A172 (cell line): ENCODE measurements at places on chromosomes 3 and 15.

DNA sequence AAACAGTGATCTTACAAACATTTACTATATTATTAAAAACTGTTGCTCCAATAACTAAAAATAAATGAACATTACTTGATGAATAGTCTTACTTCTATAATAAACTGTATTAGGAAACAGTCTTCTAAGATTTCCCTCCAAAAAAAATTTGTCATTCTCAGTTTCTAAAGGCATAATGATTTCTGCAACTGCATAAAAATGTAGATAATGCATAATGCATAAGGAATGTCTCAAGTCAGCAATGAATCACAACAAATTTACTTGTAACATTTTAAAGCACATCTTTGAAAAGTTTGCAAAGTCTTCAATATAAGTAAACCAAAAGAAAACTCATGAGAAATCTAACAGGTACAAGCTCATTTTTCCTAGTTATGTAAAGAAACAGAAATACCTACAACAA is 113.5 kb downstream of the VPS13C start:
- DNase-seq = peak; percentile 0

GRCh38 chr3:162143180-162143579 is 646.6 kb downstream of the OTOL1 start:
- DNase-seq = no peak

- DNase-seq = no peak
Observed at GRCh38 chr15:41489641-41490040, 4.0 kb upstream of the ITPKA start.

DNA sequence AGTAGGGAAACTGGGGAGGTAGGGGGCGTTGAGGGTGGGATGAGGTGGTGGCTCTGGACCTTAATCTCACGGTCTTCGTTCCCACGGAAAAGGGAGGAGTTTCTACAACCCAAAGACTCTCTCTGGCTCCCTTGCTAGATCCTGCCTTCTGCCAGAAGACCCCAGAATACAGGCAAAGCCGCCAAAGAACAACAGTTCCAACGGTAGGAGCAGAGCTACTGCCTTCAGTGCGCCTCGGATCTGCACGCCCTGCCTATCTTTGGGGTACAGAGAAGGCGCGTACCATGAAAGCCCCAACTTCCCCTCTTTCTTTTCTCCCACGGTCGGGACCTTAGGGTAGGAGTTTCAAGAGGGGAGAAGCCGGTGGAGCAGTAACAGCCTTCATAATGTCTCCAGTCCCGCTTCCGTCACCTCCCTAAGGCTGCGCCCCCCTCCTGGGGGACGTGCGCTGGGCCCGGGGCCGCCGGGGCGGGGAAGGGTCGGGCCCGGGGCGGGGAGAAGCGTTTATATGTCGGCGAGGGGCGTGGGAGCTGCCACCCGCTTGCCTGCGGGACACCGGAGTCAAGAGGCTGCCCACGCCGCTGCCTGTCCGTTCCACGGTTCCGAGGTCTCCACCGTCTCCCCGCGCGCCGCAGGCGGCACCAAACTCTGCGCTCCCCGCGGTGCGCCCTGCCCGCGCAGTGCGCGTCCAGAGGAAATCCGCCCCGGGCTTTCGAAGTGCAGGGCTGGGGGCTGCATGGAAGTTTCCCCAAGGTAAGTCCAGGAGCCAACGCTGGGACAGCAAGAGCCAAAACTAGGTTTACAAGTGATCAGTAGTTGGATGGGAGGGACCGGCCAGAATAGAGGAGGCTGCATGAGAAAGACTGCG is at the start of gene COL6A6:
COL6A6 (plus strand) TSS at position 533 of the 868 bp plus-strand sequence. CDS start 43,188 bp downstream, outside the sequence.
- DNase-seq = no peak

DNA sequence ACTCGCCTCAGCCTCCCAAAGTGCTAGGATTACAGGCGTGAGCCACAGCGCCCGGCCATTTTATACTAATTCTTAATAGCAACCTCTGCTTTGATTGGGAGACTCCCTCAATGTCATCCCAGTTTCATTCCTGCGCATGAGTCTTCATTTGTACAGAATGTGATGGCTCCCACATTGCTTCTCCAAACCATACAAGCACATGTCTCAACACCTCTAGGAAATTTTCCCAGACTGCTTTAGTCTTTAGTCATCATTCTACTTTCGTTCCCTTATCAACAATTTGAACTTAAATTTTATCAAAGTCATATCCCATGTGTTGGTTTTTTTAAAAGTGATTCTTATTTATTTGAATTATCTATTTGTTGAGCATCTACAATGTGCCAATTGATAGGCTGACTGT is 58.1 kb downstream of the SNX4 start:
- DNase-seq = no peak

DNA sequence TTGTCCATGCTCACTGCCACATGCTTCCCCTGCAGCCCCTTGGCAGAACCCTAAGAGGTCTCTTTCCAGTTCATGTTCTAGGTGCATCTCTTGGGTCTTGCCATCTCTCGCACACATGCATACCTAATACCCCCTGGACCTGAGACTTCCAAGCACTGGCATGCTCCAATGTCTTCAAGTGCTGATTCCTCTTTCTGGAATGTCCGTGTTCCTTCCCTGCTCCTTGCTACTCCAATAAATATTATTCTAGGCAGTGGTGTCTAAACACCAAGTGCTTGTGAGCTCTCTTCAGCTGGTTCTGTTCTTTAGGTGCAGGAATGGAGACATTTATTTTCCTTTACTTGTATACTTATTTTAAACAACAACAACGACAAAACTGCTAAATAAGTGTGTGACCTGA is 370.1 kb downstream of the LPP start:
- DNase-seq = no peak

- no peak for DNase-seq
Observed at GRCh38 chr3:156840826-156841689, 14.9 kb downstream of the LEKR1 start.

DNA sequence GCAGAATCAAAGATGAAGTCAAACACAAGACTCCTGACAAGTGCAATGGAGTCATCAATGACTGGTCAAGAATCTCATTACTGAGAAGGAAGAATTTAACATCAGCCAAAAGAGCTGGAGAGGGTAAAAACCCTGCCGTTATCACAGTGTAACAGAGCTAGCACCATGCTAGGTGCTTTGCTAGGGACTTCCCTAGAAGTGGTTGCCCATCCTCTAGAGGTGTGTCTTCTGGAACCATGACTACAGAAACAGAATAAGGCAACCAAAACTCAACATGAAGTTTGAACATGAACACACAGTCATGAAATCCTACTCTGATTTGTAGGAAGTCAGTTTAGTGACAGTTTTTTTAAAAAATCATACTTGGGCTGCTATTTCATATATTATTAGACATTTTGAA is 9.5 kb downstream of the ACAD11 start:
- no peak for DNase-seq

DNA sequence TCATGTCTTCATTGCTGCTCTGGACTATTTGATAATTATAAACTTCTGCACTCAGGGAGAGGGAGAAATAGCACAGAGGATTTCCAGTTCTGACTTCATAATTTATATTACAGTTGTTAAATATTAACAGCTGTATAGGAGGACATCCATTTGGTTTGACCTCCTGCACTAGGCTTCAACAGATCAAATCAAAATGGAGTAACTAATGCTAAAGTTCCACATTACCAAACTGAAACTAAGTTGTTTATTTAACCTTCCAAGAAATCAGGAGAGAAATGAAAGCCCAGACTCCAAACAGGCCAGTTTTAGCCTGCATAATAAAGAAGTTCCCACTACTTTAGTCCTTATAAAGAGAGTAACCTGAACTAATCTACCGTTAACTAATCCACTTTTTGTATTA is 4.6 kb downstream of the PLSCR2 start:
- no peak for DNase-seq

GRCh38 chr15:87752250-87752951 is 504.1 kb downstream of the NTRK3 start:
- peak; percentile 90 for DNase-seq

DNA sequence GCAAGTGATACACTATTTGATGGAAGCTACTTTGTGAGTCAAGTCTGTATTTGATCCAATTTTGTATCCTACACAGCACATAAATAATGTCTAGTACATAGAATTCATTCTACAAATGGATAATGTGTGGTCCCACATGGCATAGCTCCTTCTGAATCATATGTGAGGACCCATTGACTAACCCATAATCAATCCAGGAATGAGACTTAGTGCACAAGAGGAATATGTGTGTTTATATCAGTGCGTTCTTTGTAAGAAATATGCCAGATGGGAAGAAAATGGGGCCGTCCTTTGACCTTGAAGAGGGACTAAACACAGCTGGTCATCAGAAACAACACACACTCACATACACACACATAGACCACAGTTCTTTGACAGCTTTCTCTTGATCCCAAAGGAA is 282.7 kb upstream of the SEMA6D start:
- no peak for DNase-seq

GRCh38 chr3:61742006-61742405 is 180.6 kb downstream of the PTPRG start:
- DNase-seq = no peak

DNA sequence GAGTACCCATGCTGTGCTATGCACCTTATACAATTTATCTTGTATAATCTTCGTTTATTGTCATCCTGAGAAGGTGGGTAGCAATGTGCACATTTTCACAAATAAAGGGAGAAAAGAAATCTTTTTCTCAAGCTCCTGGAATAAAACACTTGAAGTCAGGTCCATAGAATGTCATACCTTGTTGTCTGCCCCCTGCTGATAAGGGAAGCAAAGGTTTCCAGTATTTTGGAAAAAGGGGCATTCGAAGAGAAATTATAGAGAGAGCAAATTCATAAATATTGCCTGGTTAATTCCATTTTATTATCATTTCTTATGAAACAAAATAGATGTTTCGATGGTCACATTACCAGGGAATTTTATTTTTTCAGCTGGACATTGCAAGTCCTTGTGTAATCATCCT is 277.8 kb downstream of the RAP2B start:
- no peak for DNase-seq

- no peak for DNase-seq
Observed at GRCh38 chr3:77321646-77322045, 281.7 kb downstream of the ROBO2 start.

- DNase-seq = no peak
Observed at GRCh38 chr3:1207904-1208303, 115.1 kb downstream of the CNTN6 start.
